Left hindlimb (tissue), 1 donor: ENCODE measurements at places on chromosomes 2 and 18.

DNA sequence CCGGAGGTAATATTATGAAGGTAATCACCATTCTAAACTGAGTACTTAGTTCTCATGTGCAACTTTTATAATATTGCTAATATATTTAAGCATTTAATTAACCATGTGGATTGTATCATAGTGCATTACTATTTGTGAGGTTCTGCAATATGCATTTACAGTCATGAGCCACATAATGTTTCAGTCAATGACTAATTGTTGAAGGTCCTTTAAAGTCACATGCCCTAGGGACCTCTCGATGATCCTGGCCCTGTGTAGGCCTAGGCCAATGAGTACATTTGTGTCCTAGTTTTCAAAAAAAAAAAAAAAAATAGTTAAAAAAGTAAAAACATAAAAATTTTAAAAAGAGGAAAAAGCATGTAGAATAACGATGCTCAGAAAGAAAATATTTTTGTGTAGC is 298.0 kb downstream of the DSEL start:
- DNase-seq = no peak

GRCh38 chr2:183389546-183390080 is 265.4 kb downstream of the NUP35 start:
- no peak for DNase-seq

- DNase-seq = no peak
Observed at GRCh38 chr2:97967216-97967592, 28.5 kb downstream of the TMEM131 start.

GRCh38 chr2:128682729-128683284 is 364.1 kb upstream of the HS6ST1 start:
- no peak for DNase-seq

DNA sequence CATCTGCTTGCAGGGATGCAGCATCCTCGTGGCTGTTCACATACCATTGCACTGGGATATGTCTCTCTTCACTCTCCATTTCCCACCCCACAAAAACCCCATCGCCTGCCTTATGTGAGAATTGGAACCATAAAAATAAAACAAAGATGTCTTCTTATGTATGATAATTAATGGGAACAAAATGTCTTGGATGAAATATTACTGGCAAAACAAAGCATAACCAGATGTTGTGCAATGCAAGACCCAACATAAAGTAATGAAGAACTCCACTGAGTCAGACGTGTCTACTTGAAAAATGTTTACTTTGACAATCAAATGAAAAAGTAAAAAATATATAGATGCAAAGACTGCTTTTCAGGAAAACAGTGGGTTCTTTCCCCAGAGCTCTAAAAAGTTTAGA is 611.3 kb upstream of the SYT4 start:
- no peak for DNase-seq

GRCh38 chr2:175769200-175769599 is 232.9 kb downstream of the LNPK start:
- DNase-seq = no peak

DNA sequence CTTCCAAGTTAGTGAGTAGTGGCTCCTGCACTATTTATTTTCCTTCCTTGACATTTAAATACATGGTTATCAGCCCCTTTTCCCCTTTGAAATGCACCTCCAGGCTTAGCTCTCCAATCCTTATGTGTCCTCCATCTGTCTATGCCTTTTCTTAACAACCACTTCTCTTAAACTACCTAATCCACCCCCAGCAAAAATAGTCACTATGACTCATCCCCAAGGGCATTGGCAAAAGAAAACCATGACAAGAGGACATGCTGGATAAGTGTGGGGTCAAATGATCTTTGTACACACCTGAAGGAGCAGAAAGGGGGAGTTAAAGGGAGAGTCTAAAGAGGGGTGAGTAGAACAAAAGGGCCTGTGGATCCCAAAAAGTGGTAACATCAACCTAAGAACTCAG is 127.2 kb downstream of the ANKRD44 start:
- DNase-seq = no peak
